ENCODE measurements at places on chromosomes 13 and 19.

DNA sequence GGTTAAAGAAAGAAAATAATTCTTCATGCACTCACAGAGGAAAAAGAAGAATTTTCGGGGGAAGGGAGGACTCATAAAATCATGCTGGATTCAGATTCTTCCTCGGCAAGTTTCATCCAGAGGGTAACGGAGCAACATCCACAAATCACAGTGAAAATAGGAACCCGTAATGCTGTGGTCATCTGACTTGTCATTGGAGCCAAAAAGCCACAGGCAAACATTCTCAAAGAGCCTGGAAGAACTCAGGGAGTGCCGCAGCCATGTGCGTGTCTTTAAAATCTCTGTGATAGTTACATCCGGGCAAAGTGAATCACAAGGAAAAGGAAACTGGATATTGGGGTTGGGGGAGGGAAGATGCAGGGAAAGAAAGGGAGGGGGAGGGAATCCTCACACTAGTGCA is 33.0 kb upstream of the VSTM2B start:
- no peak for DNase-seq

DNA sequence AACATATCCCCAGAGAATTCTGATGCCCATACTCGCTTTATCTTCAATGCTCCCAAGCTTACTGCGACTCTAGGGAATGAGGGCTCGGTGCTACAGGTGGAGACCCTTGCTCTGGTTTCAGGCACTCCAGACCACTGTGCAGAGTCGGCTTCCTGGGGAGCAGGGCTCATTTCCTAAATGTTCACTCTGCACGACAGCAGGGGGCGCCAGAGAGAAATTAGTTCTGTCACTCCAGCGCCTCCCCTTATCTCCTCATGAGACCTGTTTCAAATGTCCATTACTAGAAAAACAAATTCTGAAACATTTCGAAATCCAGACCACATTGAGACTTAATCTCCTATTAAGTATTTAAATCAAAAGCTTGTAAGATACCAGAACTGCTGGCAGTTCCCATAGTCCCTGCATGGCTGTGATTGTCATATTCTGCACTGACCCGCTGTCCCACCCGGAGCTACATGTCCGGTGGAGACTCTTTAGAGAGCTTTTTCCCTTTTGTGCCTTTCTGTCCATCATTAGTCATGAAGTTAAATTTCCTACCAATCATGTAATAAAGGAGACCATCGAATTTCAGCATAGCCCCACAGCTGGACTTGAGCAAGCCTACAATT is 22.4 kb downstream of the EPSTI1 start:
- DNase-seq = peak; percentile 71

DNA sequence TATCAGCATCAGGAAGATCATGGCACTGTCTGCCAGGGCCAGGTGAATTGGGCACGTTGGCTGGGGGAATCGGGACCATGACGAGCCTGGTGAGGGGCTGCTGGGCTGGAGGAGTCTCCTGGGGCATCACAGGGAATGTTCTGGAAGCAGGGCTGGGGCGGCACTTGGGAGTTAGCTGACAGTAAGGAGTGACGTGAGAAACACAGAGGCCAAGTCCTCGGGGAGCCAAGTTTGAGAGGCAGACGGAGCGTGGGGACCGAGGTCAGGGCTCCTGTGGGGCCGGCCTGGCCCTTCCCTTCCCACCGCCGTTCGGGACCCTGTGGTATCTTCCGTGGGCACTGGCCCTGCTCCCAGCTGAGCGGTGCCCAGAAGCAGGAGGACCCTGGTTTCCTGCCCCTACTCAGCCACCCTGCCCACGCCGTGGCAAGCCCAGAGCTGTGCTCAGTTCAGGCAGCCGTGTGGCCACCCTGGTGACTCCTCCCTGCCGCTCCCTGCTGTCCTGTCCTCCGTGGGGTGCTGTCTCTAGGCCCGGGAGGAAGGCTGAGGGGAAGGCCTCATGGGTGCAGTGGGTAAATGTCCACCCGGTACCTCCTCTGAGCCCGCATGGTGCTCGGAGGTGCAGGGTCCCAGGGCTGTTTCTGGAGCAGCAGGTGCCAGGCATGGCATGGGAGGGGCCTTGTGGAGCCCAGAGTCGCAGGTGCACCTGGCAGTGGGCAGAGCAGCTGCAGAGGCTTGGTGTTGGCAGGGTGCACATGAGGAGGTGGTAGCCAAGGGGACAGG is 25.2 kb downstream of the CRTC1 start:
- DNase-seq = no peak

- no peak for DNase-seq
Measured at GRCh38 chr19:29655648-29656335, 9.5 kb upstream of the PLEKHF1 start.

- no peak for DNase-seq
Measured at GRCh38 chr19:11387162-11388034, 3.3 kb upstream of the EPOR start.

GRCh38 chr19:47651691-47652090 is 42.8 kb downstream of the BICRA start:
- DNase-seq = no peak

DNA sequence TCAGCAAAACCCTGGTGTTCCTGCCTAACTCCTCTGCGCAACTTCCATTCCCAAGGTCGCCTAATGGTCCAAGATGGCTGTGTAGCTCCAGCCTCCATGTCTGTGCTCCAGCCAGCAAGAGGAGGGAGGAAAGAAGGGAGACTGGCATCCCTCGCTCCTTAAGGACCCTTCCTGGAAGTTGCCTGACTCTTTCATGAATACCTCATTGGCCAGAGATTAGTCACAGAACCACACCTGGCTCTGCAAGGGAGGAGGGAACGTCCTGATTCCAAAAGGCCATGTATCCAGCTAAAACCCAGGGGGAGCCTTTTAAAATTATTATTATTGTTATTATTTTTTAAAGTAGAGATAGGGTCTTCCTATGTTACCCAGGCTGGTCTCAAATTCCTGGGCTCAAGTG is 4.8 kb downstream of the KCNK6 start:
- no peak for DNase-seq

- DNase-seq = no peak
Measured at GRCh38 chr13:49833402-49833801, 40.9 kb upstream of the KPNA3 start.

- no peak for DNase-seq
Measured at GRCh38 chr13:41383386-41383785, 72.3 kb downstream of the NAA16 start.

- no peak for DNase-seq
Measured at GRCh38 chr19:33248954-33249613, 23.4 kb upstream of the SLC7A10 start.

GRCh38 chr13:111034811-111035210 is 80.3 kb upstream of the ARHGEF7 start:
- DNase-seq = no peak

DNA sequence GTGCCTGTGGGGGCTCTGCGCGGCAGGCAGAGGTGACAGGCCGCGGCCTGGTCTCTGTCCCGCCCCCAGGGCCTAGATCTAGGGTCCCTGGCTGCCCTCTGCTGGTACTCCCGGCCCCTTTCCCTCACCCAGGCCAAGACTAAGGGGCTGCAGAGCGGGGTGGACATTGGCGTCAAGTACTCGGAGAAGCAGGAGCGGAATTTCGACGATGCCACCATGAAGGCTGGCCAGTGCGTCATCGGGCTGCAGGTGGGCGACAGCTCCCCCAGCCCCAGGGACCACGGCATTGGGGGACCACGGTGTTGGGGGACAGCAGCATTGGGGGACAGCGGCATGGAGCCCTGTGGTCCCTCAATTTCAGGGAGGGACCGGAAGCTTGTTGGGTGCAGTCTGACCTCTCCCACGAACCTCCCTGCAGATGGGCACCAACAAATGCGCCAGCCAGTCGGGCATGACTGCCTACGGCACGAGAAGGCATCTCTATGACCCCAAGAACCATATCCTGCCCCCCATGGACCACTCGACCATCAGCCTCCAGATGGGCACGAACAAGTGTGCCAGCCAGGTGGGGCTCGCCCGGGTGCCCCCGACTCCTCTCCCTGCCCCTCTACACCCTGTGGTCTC is 3.8 kb upstream of the ABCA7 start:
- no peak for DNase-seq

- no peak for DNase-seq
Measured at GRCh38 chr13:41864658-41865057, 96.3 kb downstream of the VWA8 start.

DNA sequence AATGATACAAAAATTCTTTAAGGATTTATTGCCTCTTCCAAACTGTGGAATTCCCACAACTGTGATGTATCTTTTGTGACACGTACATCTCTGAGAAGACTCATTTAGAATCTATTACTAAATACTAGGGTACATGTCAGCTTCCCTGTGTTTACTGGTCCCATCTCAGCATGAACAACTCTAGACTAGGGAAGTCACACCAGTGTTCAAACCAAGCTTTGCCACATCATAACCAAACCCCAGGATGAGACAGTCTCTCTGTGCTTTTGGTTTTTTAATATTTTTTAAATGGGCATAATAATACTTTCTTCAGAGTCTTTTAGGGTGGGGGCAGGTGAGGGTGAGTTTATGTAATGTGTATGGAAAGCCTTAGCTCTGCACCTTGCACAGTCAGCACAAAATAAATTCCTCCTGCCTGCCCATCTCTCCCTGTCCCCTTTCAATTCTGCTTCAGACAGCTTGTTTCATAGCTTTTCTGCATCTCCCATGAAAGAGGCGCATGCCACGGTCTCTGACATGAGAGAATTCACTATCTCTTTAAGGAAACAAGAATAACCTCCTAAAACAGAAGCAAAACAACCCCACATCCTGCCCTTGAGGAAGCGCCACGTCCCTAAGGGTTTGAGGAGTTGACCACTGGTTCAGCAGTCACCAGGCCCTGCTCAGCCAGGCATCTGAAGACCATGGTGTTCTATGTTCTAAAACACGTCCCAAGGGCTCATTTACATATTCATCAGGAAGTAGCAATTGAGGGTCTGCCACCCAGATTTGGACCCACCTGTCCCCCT is 174.5 kb downstream of the USP12 start:
- no peak for DNase-seq

- DNase-seq = no peak
Measured at GRCh38 chr13:50919277-50919676, 9.7 kb downstream of the RNASEH2B start.

DNA sequence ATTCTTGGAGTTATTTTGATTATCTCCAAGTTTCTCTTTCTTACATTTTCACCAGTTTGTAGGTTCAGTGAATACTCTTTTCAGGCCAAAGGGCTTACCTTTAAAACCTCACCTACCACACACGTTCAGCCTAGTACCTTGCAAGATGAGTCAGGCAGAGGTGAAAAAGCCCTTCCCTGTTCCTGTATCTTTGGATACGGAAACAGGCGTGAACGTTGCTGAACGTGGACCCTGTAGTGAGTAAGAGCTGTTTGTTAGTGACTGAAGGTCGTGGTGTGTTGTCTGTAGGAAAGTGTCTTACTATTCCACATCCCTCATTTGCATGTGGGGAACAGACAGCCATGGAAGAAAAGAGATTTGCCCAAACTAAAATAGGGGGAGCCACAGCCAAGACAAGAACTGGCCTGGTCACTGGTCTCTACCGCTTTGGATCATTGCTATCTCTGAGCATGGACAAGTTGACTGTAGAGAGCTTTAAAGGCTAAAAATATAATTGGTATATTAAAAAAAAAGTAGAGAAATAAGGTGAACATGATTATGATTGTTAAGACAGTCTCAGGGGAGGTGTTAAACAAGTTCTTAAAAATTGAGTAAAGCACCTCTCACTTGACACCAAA is 3.5 kb downstream of the CEBPG start:
- no peak for DNase-seq

- no peak for DNase-seq
Measured at GRCh38 chr13:97844151-97844550, 109.3 kb upstream of the IPO5 start.

- no peak for DNase-seq
Measured at GRCh38 chr13:48333976-48334375, 30.4 kb downstream of the RB1 start.

GRCh38 chr13:20391597-20392452 is 133.8 kb downstream of the CRYL1 start:
- no peak for DNase-seq

GRCh38 chr13:110929104-110929777 is 14.4 kb upstream of the ANKRD10 start:
- DNase-seq = no peak

- no peak for DNase-seq
Measured at GRCh38 chr19:6887316-6887715, at the start of gene ADGRE1. TSS of gene ADGRE1 (plus strand) at chr19:6887579. CDS start at chr19:6887609, 30 bp downstream.

DNA sequence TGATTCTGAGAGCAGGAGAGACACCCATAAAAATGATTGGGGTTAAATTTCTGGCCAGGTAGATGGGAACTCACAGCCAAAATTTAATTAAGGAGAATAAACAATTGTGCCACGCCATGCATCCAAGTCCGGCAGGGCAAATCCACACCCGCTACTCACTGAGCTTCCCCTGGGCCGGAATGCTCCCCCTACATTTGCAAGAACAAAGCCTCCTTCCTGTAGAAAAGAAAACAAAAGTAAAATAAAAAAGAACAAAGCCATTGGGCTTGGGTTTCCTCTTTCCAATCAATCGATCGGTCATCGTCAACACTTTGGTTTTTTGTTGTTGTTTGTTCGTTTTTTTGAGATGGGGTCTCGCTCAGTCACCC is 30.2 kb upstream of the TFDP1 start:
- DNase-seq = no peak

DNA sequence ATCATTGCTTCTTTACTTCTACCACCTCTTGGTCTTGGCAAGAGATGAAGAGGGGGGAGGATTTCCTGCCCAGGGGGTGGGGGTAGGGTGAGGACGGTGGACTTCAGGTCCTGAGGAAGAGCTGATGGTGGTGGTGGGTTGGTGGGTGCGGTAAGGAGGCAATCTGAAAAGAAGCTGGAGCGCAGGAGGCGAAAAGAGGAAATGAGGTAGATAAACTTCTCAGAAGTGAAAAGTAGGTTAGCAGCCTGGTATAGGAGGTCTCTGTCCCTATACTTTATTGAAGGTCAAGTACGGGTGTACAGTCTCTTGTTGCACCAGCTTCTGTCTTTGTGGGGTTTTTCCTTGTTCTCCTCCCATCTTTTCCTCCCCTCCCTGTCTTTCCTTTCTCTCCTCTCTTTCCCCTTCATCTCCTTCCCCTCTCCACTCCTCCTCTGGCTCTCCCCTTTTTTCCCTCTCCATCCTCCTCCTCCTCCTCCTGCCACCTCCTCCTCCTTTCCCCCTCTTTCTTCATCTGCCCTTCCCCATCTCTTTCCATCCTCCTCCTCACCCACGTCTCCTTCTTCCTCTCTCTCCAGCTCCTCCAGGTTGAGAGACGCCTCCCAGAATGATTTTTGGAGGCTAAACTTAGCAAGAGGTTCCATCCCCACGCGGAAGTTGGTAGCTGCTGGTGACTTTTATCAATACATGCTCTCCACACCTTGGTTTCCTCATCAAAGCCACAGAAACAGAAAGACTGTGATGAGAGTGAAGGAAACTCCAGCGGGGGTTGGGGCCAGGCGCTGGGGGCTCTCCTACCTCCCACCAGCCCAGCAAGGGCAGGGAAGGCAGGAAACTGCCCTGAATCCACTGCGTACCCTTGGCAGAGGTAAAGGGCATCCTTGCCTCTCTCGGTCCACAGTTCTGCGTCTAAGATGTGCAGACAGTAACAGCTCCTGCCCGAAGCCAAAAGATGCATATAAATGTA is 15.3 kb downstream of the TNFSF14 start:
- DNase-seq = peak; percentile 64
